ENCODE measurements at places on chromosomes 6 and 20.
A peak's percentile ranks its signal among the peaks of the same experiment; 100 is the strongest.

DNA sequence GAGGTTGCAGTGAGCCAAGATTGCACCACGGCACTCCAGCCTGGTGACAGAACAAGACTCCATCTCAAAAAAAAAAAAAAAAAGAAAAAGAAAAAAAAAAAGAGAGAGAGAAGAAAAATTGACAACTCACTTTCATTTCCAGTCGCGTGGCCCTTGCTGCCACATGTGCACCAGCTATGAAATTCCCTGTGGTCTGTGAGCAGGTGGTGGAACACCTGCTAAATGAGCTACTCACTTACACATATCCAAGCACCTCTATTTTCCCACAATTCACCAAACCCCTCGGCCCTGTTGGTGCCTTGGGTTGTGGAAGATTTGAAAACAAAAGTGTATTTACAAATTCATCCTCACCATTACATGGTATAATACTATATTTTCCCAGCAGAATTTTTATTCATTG lies 105.2 kb upstream of the ASF1A start:
- no peak for DNase-seq

DNA sequence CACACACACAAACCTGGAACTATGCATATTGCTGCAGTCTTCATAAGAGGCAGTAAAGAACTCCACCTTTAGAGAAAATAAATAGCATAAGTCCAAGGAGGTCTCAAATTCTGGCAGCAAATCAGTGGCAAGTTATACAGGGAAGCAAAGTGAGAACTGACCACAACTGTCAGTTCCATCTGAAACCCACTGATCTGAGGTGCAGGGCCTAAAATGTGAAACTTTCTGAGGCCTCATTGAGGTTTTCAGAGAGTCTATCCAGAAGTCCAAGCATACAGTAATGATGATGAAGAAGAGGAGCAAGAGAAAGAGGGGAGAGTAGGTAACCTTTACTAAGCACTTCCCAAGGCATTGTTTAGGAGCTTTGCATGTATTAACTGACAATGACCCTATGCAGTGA lies 36.3 kb downstream of the MTFR2 start:
- no peak for DNase-seq

DNA sequence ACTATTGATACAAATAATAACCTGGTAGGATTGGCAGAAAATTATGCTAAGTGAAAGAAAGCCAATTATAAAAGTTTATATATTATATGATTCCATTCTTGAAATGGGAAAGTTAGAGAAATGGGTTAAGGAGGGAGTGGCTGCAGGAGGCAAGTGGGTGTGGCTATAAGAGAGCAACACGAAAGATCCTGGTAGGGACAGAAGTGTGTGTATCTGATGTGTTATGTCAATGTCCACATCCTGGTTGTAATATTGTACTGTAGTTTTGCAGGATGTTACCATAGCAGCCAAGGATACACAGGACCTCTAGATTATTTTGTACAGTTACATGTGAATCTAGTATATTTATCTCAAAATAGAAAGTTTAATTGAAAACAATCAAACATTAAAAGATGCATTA lies 46.8 kb downstream of the SNX5 start:
- DNase-seq = no peak

DNA sequence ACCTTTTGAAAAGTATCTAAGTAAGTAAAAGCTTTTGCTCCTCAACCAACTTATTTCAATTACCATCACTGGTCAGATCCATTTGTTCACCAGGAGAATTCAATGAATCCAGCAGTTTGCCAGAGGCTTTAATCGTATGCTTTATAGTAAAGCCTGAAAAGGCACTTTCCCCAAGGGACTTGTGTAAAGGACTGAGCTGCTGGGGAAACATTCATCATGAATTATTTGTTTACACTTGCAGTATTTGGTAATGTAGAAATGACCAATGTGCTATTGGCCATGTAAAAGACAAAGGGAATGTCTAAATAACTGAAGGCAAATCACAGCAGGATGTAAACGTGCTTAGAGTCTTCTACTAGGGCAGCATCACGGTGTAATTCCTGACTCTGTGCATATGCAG lies 471.4 kb downstream of the ADGRB3 start:
- DNase-seq = no peak

DNA sequence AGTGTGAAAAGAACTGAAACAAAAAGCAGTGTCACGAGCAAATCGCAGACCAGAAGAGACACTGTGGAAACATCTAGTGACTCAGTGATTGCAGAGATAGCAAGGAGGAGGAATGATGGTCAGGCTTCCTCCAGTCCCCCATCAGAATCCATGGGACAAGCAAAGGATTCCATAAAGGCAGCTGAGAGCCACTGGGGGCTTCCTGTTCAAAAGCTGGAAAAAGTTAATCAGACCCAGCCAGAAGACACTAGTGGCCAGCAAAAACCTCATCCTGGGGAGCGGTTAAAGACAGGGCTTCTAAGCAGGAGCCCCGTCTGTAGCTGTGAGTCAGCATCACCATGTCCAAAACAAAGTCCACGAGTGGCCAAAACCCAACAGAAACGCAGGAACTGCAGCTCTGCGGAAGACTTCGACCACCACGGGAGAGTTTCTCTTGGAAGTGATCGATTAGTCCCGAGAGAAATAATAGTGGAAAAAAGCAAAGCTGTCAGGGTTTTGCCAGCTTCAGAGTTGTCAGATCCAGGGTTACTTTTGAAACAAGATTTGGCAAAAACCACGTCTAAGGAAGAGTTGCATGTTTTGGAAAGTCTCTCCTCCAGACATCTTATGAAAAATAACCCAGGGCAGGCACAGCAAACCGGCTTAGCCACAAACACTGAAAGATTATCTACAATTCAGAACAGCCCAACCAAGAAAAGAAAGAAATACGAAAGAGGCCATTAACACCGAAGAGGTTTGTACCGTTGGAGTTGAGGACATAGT lies 51.0 kb downstream of the JAG1 start:
- DNase-seq = no peak

DNA sequence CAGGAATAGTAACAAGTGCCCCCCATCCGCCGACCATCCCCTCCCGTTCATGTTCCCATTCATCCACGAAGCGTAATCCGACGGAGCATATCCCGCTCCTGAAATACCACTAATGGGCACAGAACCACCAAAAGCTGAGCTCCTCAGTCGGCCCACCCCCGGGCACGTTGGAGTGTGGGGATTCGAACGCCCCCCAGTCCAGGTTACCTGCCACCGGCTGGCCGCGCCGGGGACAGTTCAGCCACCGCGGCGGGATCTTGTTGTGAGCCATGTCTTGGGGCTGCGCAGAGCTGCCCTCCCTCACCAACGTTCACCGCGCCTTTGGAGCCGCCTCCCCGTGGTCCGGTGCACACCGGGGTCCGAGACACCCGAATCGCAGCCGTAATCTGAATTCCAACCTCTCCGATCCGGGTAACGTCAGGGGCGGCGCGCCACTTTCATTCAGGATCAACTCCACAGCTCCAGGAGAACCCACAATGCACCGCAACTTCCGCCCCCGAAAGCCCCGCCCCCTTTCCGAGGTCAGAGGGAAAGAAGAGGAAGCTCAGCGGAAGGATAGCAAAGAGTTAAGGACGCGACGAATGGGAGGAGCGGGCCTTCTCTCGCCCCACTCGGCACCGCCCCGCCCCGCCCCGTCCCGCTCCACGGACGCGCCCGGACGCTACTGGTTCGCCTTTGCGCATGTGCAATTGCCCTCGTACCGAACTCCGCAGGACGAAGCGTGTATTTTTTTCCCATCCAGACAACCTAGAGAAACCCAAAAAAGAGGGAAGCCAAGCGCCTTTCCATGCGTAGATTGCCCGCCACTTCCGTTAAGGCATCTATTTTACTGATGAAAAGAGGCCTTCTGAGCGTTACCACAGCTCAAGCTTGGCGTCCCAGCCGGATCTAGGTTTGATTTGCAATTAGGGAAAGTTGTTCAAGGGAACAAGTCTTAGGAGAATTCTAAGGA lies at the start of gene RNGTT:
Gene RNGTT, minus strand, starts transcription at position 480 of the 952 bp plus-strand sequence. Its CDS starts 209 bp downstream, at position 271.
- DNase-seq = peak; percentile 86

DNA sequence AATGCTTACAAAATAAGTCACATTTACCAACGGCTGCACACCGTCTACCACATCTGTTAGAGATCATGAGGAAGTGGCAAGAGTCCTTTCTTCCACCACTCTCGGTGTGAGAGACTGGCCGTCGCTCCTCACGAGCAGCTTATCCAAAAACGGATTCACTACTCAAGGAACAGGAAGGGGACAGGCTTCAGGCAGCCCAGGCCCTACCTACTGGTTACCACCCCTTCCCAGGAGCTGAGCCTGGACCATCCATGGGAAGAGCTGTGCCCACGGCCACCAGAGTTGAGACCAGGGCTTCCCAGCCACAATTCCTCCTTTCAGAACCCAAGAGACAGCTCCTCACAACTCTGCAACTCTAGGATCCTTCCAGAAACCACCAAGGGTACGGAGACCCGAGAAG lies 37.0 kb downstream of the FOXF2 start:
- no peak for DNase-seq

- DNase-seq = no peak
These were observed 25.4 kb upstream of the GMNN start for GRCh38 chr6:24749297-24749696.

DNA sequence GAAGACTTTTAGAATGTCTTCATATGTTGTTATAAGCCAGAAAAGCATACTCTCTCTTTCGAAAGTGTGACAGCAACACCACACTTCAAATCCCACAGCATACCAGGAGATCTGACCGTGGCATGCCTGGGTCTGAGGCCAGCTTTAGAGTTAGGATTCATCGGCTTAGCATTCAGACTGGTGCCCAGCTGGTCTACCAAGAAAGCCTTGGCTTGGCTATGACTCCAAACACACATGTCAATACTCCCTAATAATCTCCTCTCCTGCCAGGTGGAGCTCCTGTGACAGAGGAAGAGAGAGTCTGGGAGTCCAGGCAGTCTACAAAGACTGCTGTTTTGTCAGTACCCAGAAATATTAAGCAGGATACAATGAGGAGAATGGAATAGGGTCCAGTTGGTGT lies 77.1 kb upstream of the MAN1A1 start:
- no peak for DNase-seq

- no peak for DNase-seq
These were observed 17.6 kb upstream of the FUCA2 start for GRCh38 chr6:143529095-143529494.

GRCh38 chr6:112934433-112935327 lies 587.5 kb downstream of the RFPL4B start:
- no peak for DNase-seq

DNA sequence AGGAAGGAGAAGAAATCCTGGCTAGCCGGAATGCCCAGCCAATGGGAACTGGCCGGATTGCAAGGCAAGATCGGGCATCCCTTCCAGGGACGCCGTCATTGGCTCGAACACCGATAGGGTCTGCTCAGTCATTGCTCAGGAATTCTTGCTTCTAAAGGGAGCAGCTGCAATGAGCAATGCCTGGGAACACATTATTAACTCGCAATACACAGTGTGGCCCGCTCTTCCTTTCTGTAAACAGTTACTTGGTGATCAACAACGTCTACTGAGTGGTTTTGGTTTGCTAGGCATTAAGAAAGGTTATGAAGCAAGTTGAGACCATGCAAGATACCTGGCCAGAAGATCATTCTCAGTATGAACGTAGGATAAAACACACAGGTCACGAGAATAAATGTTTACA lies 165.4 kb upstream of the CITED2 start:
- peak; percentile 54 for DNase-seq

- DNase-seq = no peak
These were observed 66.8 kb downstream of the CDK19 start for GRCh38 chr6:110748453-110748852.

DNA sequence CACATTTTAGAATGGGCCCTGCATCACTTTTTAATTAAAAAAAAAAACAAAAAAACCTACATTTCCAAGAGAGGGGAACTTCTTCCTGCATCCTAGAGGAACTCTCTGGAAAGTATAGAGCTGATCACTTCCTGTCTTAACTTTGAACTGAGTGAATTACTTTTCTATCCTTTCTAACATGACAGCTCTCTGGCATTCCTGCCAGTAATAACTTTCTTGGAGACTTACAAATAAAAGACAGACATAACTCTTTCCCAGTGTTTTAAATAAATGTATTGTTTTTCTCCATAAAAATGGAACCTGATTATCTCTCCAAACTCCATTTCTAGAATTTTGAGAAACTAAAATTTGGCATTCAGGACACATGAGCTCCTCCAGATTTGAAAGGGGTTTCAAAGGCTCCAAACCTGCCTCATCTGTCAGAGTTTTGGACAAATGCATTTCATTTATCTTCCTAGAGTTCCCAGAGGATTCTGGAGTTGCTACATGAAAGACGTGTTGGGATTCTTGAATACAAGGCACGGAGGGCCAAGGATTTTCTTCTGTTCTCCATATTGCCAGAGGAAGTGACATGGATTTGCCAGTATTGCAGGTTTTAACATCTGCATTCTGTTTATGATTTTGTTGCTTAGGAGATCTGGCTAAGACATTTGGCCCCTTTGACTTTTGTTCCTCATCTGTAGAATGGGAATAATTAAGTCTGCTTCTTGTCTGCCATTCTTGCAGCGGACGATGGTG lies 2.0 kb upstream of the SMOC2 start:
- DNase-seq = no peak

- DNase-seq = no peak
These were observed 76.2 kb upstream of the TRAF3IP2 start for GRCh38 chr6:111681860-111682259.

DNA sequence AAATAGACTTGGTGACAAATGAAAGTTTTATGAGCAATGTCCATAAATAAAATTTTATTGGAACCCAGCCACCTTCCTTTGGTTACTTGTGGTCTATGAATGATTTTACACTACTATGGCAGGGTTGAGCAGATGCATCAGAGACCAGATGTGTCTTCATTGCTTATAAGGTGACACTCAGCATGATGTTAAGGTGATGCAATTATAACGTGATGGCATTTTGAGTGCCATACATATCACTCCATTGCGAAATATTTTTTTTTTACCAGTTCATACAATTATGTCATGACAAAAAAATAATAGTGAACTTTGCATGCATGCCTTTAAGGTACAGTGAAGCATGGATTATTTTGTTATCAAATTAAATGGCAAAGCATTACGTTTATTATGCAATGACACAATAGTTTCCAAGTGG lies 96.0 kb downstream of the ADTRP start:
- no peak for DNase-seq

DNA sequence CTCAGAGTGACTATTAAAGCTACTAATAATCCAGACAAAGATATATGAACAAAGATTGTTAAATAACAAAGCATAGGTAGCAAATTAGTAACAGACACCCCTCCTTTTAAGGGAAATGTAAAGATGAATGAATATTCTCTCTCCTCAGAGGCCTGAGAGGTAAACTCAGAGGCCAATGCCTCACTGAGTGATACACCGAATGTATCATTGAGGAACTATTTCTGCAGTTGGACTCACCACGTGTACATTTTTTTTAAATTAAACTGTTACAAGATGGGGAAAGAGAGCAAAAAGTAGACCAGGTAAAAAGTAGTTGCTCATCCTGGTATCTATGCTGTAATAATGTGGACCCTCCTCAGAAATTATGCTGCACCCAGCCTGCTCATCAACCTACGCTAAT lies 72.3 kb upstream of the IPCEF1 start:
- no peak for DNase-seq

Measured in H54 (cell line).